NCI-H2029 treated with DMSO at 0.1 percent for 48 hours (cell line): ENCODE measurements at places on chromosomes 7 and 10.

- no peak for DNase-seq
These were observed 249.4 kb downstream of the CACNA2D1 start for GRCh38 chr7:82194016-82194643.

GRCh38 chr7:81234896-81235295 lies 316.0 kb upstream of the SEMA3C start:
- DNase-seq: no peak

GRCh38 chr10:32338262-32338661 lies 8.7 kb downstream of the EPC1 start:
- no peak for DNase-seq

- no peak for DNase-seq
These were observed 506 bp downstream of the MCM10 start for GRCh38 chr10:13161857-13162271.

DNA sequence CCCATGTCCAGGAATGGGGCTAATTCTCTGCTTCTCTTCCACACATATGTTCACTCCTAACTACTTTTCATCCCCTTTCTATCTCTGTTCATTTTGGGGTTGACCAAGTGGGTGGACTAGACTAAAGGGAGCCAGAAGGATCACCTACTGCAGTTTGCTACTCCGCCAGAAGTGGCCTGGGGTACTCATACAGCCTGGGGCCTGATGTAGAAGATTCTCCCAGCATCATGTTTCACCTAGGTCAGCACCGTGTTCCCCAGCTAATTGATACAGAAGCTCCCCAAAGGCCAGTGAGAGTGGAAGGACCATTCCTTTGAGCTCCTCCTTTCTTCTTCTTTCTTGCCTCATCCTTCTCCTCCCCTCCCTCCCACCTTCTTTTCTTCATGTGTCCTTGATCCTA lies 19.6 kb upstream of the IFRD1 start:
- no peak for DNase-seq

DNA sequence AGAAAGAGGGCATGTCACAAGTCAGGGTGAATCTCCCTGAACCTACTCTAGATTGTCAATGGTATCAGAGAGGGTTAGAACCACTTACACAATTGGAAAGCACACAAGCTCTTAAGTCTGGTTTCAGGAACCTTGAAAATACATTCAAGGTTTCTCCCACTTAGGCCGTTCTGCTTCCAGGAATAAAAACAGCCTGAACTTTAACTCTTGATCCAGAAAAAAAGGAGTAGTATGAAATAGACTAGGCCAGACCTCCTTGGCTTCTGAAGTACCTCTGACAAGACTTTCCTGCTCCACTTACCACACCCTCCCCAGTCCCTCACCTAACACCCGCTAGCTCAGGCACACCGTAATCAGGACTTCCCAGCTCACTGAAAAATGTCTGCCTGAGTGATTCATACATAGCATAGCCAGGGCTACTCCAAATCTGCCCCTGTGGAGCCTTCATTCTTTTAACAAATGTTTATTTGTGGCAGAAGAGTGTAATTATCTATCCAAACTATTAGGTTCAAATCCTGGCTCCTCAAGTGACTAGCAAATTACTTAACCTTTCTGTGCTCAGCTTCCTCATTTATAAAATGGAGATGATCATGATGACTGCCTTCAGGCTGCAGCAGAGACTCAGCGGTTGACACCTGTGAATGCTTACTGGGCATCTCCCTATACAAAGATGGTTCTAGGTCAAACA lies 30.3 kb upstream of the IL6 start:
- DNase-seq: no peak

- no peak for DNase-seq
These were observed 36.8 kb downstream of the CHST3 start for GRCh38 chr10:72001033-72001395.

- no peak for DNase-seq
These were observed 334.7 kb upstream of the CHRM2 start for GRCh38 chr7:136533732-136534131.

- DNase-seq: no peak
These were observed 232.7 kb downstream of the NSUN6 start for GRCh38 chr10:18418541-18419215.

DNA sequence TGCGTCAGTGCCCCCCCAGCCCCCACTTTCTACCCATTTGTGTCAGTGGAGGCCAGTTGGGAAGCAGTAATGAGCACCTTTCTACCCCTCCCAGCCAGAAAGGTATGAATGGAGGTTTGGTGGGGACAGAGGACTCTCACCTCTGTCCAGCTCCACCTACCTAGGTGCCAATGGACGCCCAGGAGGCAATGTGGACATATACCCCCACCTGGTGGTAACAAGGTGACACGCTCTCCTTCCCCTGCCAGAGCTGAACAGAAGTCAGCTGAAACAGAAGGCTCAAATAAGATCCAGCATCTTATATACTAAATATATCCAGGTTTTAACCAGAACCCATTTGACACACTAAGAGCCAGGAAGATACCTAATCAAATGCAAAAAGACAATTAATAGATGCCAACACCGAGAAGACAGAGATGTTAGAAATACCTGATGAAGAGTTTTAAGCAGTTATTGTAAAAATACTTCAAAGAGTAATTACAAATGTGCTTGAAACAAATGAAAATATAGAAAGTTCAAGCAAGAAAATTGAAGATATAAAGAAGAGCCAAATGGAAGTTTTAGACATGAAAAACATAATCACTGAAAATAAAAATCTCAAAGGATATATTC lies 18.4 kb upstream of the SORCS3 start:
- DNase-seq: no peak

GRCh38 chr10:61541960-61542359 lies 88.8 kb upstream of the TMEM26 start:
- no peak for DNase-seq

- DNase-seq: no peak
These were observed 68.9 kb upstream of the FOXK1 start for GRCh38 chr7:4612939-4613841.

DNA sequence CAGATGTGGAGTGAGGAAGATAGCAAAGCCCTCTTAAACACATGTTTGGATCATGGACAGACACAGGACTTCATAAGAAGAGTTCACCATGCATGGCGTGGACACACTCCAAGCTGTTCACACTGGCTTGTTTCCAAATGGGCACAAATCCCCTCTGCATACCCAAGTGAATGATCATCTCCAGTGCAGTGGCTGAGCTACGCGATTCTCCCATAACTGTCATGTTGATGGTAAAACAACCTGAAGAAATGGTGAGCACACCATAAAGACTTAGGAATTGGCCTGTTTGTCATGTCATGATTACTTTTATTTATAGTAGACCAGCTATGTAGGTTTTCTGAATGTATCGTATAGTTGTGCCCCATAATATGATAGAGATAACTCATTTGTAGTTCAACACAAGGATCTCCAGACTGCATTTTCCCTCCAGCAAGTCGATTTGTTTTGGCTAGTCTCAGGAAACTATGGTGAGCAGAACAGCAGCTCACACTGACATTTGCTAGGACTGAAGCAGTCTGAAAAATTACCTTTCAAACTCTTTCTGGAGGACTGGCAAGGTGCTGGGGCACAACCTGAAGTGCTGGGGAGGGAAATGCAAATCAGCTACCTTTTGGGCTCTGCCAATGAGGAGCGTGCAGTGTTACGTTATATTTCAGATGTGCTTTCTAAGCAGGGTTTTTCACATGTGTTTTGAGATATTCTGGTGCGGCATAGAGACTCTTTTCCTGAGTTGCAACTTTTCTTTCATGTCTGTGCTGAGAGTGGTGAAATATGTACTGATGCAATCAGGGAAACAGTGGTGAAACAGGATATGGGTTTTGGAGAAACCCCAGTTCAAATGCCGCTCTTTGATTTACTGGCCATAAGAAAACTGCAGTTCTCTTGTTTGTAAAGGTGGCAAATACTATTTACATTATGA lies 629.6 kb upstream of the DPP6 start:
- no peak for DNase-seq

- DNase-seq: no peak
These were observed 88.1 kb downstream of the VOPP1 start for GRCh38 chr7:55484241-55484640.

DNA sequence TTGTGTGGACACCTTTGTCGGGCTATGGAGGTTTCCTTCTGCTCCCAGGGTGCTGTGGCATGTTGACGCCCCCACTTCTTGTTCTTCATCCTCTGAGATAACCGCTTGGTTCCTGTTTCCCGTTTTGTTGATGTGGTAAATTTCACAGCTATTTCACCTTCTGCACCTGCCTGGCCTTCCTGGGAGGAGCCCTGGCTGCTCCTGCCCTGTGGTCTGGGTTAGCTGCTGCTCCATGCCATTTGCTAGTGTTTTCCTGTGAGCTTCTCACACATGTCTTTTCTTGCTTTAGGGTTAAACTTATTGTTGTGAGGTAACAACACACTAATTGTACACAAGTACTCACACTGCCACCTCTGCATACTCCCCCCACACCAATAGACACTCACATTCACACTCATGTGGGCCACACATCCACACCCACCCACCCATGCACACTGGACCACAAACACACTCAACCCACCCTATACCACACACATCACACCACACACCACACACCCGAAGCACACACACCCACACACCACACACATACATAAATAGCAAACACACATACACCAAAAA lies 46.5 kb upstream of the MSMB start:
- no peak for DNase-seq

DNA sequence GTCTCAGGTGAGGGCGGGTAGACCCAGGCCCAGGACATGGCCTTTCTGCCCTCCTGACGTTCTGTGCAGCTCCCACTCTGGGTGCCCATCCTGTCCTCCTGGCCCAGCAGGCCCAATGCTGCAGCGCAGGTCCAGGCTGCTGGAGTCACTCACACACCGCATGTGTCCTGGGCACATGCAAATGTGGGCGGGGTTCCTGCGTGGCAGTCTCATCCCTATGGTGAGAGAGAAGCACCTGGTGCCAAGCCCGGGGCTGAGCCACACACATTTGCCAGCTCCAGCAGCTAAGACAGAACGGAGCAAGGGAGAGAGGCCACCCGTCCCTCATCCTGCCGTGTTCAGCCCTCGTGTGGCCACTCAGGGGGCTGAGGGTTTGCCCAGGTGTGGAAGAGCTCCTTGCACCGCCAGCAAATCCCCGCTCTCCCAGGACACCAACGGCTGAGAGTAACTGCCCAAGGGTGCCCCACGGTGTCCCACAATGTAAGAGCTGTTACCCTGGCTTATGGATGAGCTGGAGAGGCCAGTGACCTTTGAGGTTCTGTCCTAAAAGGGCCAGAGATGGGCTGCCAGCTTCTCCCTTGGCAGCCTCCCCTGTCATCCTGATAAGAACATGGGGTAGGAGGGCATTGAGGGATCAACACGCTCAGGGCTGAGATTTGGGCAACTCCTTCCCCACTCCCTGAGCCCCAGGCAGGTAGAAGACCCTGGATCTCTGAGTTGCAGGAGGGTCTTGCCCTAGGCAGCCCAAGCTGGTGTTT lies 4.4 kb downstream of the FUOM start:
- DNase-seq: no peak

GRCh38 chr10:21860718-21861117 lies 142.8 kb downstream of the DNAJC1 start:
- no peak for DNase-seq

DNA sequence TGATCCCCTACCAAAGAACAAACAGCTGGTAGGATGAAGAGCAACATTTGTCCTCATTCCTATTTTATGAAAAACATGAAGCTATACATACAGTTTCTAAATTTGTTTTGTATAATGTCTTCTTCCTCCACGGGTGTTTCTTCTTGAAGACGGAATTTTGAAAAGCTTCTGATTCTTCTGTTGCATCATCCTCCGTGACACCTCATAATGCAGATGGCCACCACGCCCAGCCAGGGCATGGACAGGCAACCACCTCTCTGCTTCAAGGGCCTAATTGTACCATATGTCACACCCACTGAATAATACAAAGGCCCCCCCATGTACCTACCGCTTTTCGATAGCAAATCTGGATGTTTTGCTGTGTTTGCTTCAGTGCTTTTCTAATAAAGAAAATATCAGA lies at the start of gene SUN3:
TSS of gene SUN3 (minus strand) at position 170 of the 400 bp plus-strand sequence. CDS start at position 1, 169 bp downstream.
- no peak for DNase-seq

DNA sequence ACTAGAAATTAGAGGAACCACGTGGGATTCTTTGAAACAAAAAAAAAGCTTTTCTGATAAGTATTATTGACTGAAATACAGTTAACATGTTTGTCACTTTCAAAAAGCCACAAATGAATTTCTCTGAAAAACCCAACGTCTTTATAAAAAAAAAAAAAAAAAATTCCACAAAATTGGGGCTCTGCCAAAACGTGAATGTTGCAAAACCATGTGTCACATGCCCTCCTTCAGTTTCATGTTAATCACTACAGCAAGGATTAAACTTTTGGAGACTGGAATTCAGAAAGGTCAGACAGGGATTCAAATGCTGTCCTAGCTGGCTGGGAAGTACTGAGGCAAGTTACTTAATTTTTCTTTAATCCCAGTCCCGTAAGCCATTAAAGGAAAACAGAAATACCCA lies 278.0 kb upstream of the KLF14 start:
- no peak for DNase-seq

DNA sequence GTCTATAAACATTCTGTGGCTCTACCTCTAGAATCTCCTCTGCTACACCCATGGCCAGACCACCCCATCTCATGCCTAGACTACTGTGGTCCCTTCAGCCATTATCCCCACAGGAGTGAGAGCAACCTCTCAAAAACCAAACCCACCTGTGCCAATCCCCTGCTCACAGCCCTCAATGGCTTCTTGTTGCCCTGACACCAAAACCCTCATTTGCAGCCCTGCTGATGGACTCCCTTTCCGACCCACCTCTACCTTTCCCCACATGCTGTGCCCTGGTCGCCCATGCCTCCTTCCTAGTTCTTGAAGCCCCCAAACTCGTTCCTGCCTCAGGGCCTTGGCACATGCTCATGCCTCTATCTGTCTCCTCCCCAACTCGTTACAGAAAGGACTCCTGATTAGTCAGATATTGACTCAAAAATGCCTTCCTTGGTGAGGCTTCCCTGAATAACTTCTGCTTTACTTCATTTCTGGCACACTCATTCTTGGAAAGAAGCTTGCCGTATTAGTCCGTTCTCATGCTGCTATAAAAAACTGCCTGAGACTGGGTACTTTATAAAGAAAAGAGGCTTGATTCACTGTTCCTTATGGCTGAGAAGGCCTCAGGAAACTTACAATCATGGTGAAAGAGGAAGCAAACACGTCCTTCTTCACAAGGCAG lies 104.2 kb downstream of the TEX36 start:
- DNase-seq: no peak
